ENCODE measurements at places on chromosomes 6 and 20.

DNA sequence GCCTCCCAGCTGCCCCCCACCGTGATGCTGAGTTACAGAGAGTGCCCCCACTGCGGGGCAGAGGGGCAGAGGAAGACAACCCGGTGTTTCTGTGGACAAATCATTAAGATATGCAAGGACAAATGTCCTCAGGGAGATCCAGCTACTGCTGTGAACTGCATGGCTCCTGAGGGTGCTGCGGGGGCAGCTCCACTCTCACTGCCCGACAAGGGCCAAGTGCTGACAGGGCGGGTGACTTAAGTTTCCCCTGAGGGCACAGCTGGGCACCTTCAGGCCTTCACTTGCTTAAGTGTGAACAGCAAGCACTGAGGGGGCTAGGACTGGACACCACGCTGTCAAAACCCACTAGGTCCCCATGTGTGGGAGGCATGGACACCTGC lies 26.2 kb upstream of the TCFL5 start:
- DNase-seq, result no peak

GRCh38 chr6:33786736-33787135 lies 2.2 kb downstream of the LEMD2 start:
- no peak for DNase-seq

DNA sequence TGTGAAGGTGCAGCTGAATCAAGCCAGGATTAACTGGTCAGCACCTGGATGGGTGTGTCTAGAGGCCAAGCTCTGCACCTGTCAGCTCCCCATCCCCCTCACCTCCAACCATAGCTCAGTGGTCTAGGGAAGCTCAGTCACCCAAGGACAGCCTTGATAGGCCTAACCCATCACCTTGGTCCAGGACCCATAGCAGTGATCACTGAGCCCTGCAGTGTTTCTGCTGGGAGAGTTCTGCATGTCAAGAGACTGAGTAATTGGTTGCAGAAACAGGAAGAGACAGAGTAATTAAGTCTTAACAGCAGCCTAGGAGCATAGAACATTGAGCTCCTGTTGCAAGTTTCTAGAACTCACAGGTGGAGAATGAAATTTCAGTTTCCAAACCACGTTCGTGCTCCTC lies 18.7 kb upstream of the RALGAPB start:
- no peak for DNase-seq

DNA sequence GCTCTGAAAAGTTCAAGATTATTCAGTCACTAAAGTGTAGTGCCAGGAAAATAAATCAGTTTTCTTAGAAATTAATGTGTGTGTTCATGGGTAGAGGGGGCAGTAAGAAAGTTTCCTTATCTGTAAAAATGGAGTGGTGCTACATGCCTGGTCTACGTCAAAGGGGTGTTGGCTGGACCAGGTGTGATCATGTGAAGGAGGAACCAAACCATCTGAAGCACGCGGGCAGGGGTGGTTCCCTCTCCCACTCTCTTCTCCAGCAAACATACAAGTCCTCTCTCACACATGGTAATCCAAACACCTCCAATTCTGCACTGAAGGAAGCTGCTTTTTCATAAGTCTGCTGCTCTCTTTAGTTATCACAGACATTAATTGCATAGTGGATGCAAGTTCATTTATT lies 63.1 kb downstream of the CLIC5 start:
- DNase-seq, result no peak

DNA sequence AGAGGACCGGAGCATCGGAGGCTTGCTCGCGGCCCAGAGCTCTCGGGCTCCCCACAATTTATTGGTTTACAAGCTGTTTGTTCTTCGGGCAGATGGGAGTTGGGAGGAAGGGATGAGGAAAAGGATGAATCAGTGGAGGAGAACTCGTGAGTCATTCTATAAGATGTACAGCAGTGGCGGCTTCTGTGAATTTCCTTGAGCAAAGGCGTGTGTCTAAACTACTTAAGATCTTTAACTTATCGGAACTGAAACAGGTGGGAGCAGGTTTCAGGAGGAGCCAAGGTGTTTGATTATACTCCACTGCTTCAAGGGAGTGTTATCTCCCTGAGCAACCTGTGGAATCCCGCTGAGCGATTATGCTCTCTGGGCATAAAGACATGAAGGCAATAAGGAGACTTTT lies 50.5 kb upstream of the IBTK start:
- no peak for DNase-seq

DNA sequence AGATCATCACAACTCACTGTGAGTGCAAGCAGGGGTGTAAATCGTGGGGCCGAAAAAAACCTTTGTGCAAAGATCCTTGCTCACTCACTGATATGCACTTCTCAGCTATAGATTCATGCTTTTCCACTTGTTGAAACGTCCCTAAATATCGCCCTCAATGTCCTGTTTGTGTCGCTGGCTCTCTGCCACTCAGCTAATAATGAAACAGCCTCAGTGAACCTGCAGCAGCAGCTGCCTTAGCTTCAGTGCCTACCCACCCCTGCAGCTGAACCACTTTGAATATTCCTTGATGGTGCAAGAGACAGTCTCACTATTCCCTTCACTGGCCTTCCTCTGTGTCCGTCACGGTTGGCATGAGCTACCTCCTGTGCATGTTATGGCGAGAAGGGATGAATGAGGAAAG lies 128.9 kb upstream of the NAA20 start:
- no peak for DNase-seq

GRCh38 chr6:378090-378957 lies 13.2 kb upstream of the IRF4 start:
- DNase-seq, result no peak

- DNase-seq, result no peak
Observed at GRCh38 chr6:21992178-21992967, 304.5 kb downstream of the PRL start.

- DNase-seq, result no peak
Observed at GRCh38 chr6:133761706-133762105, 127.2 kb upstream of the TCF21 start.

- peak; percentile 21 for DNase-seq
Observed at GRCh38 chr6:125904871-125905270, 51.7 kb upstream of the HINT3 start.

DNA sequence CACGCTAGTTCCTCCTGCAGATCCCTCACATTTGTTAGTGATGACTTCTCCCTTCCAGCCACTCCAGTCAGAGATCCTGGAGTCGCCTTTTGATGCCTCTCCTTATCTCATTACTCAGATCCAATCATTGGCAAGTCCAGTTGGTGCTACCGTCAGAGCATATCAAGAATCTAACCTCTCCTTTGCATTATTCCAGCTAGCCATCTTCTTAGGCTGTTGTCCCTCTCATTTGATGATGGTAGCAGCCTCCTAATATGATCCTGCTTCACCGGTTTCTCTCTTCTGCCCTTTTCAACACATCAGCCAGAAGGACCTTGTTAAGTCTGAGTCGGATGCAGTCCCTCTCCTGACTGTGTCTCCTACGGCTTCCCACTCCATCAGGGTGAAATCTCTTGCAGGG lies 305.6 kb downstream of the THBS2 start:
- DNase-seq, result no peak

GRCh38 chr6:14863902-14864850 lies 381.7 kb upstream of the JARID2 start:
- DNase-seq, result no peak

- no peak for DNase-seq
Observed at GRCh38 chr20:23337312-23337711, 13.3 kb upstream of the NXT1 start.

DNA sequence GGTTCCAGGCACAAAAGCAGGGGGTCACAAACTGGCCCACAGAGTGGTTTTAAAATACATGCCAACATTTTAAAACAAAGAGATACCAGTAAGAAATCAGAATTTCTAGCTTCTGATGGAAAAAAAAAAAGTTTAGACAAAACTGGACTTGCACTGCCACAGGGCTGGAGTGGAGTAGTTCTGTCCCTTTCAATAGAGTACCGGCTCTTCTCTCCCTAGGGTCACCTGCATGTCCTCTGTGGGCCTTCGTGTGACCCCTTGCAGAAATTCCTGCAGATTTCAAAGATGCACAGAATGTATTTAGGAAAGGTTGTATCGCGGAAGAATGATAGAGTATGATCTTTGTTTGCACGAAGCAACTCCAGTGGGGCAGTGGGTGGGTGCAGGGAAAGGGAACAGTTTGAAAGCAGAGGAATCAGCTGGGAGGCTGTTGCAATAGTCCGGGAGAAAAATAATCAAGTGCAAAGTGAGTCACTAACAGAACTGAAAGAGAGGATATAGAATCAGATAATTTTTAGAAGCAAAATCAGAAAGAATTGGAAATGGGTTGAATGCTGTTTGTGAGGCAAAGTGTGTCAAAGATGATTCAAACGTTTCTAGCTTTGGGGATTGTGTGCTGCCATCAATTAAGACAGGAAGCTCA lies 97.3 kb upstream of the STXBP5 start:
- no peak for DNase-seq

- DNase-seq, result no peak
Observed at GRCh38 chr6:56062836-56063235, 184.5 kb downstream of the COL21A1 start.

DNA sequence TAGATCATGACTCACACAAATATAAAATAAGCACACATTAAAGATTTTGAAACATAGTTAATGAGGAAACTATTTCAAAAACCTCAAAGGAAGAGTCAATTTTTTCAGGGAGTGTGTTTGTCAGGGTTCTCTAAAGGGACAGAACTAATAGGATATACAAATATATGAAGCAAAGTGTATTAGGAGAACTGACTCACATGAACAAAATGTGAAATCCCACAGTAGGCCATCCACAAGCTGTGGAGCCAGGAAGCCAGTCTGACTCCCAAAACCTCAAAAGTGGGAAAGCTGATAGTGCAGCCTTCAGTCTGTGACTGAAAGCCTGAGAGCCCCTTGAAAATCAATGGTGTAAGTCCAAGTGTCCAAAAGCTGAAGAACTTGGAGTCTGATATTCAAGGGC lies 898.0 kb upstream of the EYS start:
- no peak for DNase-seq

GRCh38 chr20:61480158-61480825 lies 228.2 kb downstream of the CDH4 start:
- DNase-seq, result no peak

GRCh38 chr6:133724726-133725125 lies 164.2 kb upstream of the TCF21 start:
- no peak for DNase-seq

DNA sequence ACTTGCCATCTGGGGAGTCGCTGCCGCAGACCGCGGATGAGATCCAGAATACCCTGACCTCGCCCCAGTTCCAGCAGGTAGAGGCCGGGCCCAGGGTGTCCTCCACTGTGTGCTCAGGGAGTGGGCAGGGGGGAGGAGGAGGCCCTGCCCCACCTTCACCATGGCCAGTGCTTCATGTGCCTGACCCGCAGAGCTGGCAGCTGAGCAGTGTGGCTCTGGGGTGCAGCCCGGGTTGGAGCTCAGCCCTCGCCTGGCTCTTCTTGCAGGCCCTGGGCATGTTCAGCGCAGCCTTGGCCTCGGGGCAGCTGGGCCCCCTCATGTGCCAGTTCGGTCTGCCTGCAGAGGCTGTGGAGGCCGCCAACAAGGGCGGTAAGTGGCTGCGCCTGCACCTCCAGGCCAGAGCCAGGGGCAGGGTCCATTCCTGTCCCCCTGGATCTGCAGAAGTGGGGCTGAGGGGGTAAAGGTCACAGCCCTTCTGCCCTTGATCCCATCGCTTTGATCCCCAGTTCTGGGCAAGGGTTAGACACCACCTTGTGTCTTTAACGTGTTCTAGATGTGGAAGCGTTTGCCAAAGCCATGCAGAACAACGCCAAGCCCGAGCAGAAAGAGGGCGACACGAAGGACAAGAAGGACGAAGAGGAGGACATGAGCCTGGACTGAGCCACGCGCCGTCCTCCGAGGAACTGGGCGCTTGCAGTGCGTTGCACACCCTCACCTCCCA lies 5.5 kb downstream of the ADRM1 start:
- DNase-seq, result no peak

- DNase-seq, result no peak
Observed at GRCh38 chr20:56411759-56412472, at the start of gene CASS4. CASS4 (plus strand) TSS chr20:56412260; CDS start chr20:56412459, 199 bp downstream.

- no peak for DNase-seq
Observed at GRCh38 chr6:152293404-152293803, 343.8 kb downstream of the SYNE1 start.

- no peak for DNase-seq
Observed at GRCh38 chr20:10527781-10528180, 92.7 kb downstream of the SLX4IP start.

- no peak for DNase-seq
Observed at GRCh38 chr20:32235331-32236047, 27.8 kb downstream of the POFUT1 start.

DNA sequence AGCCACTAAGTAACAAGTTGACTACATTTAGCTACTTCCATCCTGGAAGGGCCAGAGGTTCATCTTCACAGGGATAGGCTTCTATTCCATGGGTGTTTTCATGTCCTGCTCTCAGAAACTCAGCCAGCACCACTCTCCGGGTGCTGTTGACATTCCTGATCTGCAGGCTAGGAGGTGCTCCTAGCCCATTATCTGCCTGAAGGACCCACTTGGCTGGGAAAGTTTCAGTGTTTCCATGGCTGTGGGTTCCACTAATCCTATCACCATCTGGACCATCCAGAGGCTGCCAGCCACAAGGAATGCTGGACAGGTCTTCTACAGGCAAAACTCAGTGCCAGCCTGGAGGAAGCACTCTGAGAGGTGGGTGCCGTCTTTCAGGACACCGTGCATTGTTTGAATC lies 45.2 kb downstream of the HLA-G start:
- no peak for DNase-seq

DNA sequence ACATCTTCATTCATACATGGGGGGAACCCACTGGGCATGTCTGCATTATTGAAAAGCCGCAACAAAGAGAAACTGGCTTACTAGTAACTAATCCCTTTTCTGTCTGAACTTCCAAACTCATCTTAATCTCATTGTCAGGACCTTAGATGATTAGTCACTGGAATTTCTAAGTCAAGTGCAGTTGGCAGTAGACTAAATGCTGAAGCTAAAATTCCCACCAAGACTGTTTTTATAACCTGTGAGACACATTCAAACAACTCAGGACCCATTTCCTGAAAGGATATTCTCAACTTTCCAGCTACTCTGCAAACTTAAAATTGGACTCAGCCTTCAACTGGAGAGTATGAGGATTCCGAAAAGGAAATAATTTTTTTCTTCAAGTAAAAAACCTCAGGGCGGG lies 94.8 kb upstream of the SCAF8 start:
- DNase-seq, result no peak

DNA sequence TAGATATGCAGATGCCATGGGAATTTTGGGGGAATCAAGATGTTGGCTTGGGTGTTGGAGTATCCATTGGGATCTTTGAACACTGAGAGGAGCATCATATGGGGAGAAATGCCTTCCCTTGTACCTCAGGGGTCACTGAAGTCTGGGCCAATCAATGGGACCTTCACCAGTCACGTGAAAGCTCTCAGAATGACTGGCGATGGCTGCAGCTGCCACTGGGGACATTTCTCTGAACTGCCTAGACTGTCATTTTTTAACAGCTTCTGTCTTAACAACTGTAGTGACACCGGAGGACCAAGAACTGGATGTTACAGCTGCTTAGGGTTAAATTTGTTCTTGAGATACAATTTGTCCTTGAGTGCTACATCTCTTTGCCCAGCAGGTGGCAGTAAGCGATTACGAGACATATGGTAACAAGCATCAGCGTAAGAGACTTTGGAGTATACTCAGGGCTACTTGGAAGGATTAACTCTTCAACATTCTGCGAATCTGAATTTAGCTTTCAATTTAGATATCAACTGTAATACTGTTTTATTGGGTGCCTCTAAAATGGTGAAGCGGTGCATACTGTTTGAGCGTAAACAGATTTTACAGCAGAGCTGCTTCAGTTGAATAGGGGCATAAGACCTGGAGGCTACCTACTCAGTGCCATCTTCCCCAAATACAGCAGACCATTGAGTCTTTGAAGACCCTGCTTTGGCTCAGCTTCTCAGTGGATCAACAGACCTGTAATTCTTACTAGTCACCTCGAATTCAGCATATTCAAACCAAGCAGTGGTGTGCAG lies 36.0 kb downstream of the CCN2 start:
- DNase-seq, result peak; percentile 12

GRCh38 chr6:121856296-121856695 lies 420.9 kb downstream of the GJA1 start:
- no peak for DNase-seq
